ENCODE measurements at places on chromosomes 4 and X. TPM values are rescaled to one million over a fixed set of nuclear protein-coding genes. Genes with fewer than 3 reads are reported as not detected.

The GUCY2F gene
- not detected for total RNA-seq

The RGS12 gene
- 43.6 TPM for total RNA-seq

- H3K27me3 ChIP-seq, result no peaks in the 10 kb centered on the region
- no peak overlapping the region for H3K27ac ChIP-seq
- H3K36me3 ChIP-seq, result no peaks in the 10 kb centered on the region
- DNase-seq, result no peak
These were observed 27.1 kb upstream of the XK start for GRCh38 chrX:37658343-37659030.

DNA sequence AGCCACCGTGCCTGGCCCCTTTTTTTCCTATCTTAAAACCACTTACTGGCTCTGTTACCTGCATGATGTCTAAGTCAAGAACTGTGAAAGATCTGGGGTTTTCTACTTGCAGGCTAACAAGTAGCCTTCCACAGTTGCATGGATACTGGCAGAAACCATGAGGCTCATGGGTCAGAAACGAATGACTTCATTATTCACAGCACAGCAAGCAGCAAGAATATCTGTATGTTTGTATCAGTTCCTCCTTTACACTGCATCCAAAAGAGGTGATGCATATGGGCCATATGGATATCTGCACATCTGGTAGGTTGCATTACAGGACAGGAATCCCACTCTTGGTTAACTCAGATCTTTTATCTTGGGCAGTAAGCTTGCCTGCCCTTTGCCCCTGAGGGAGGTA, 154.9 kb upstream of the NUDT6 start:
- no peaks in the 10 kb centered on the region for H3K27me3 ChIP-seq
- H3K36me3 ChIP-seq, result no peaks in the 10 kb centered on the region
- no peak overlapping the region for H3K4me3 ChIP-seq
- no peak overlapping the region for H3K27ac ChIP-seq
- no peaks in the 10 kb centered on the region for H3K4me1 ChIP-seq
- no peak for DNase-seq

DNA sequence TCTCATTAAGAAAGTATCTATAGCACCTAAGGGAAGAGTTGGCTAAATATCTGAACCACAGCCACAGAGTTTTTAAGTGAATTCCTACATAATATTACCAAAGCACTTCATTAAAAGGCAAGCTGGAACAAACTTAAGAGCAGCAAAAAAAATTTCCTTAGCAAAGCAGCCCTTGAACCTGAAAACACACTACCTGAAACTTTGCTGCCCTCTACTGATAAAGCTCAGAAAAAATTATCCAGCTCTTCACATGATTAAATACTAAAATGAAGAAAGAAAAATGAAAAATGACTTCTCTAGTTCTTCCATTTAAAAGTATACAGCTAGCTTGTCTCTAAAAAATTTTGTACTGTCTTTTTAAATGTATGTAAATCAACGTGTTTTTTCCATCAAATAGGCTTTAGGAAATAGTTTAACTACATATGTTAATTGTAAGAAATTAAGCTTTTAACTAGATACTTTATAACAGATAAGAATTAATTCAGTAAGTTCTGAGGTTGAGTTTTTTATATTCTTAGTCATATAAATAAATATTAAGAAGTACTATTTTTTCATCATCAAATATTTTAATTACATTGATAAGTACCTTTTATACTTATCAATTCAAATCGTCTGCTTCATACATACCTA, 156.1 kb downstream of the STPG2 start:
- no peaks in the 10 kb centered on the region for H3K36me3 ChIP-seq
- H3K4me3 ChIP-seq, result no peak overlapping the region
- DNase-seq, result no peak
- no peak overlapping the region for H3K27ac ChIP-seq

DNA sequence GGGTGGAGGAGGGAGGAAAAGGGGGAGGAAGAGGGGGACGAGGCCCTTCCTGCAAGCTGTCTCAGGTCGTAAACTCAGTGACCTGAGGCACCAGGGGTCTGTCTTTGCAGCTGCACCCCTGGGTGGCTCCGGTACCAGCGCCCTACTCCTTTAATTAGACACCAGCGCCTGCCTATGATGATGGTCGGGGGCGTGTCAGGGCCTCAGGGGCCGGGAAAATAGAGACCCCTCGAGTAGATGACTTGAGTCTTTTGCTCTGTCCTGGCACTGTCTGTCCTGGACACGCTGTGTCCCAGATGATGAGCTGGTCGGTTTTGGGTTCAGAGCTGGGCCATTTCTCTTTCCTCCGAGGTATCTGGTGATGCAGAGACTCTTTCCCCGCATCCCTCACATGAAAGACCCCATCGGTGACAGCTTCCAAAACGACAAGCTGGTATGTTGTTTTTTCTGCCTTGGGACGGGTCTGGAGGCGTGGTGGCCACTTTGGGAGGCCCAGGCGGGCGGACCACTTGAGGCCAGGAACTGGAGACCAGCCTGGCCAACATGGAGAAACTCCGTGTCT, 11.2 kb downstream of the SLC25A6 start:
- DNase-seq, result no peak
- no peak overlapping the region for H3K27ac ChIP-seq
- H3K4me1 ChIP-seq, result no peaks in the 10 kb centered on the region
- H3K27me3 ChIP-seq, result no peaks in the 10 kb centered on the region
- no peak overlapping the region for H3K4me3 ChIP-seq
- H3K36me3 ChIP-seq, result peaks cover 11% of the 10 kb centered on the region

Data from thoracic aorta (tissue), 2 donors.